Nephron progenitor cell (in vitro differentiated cells): ENCODE measurements at places on chromosomes 16 and 17.
A peak's percentile ranks its signal among the peaks of the same experiment; 100 is the strongest.

- peak; percentile 83 for DNase-seq
Measured at GRCh38 chr16:12095275-12096156, 119.0 kb downstream of the SNX29 start.

- no peak for DNase-seq
Measured at GRCh38 chr17:79558091-79558900, 52.6 kb downstream of the RBFOX3 start.

- no peak for DNase-seq
Measured at GRCh38 chr16:77763994-77764393, 24.4 kb upstream of the VAT1L start.

DNA sequence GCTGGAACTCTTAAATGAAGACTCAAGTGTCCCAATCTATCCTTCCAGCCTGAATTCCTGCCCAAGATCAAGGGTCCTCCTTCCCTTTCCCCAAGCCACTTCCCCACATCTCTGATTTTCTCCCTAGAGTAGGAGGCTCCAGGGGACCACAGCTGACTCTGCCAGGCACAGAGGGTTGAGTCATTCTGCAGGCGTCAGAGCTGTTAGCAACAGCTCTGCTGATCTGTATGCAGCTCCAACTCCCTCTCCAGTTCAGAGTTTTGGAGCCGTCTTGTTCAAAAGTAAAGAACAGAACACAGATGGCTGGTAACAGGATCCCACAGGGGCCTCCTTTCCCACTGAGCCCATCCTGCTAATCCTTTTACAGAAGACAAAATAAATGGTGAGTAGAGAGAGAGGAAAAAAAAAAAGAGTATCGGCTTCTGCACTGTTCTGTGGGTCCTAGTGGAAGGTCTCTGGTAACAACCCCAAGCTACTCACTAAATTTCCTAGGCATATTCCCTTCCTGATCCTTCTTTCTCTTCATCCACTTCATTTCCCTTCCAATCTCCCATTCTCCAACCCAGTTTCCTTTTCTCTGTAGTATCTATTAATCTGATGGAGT, 13.4 kb upstream of the TAOK1 start:
- peak; percentile 8 for DNase-seq

- DNase-seq = no peak
Measured at GRCh38 chr16:13298666-13299065, 397.3 kb downstream of the SHISA9 start.

DNA sequence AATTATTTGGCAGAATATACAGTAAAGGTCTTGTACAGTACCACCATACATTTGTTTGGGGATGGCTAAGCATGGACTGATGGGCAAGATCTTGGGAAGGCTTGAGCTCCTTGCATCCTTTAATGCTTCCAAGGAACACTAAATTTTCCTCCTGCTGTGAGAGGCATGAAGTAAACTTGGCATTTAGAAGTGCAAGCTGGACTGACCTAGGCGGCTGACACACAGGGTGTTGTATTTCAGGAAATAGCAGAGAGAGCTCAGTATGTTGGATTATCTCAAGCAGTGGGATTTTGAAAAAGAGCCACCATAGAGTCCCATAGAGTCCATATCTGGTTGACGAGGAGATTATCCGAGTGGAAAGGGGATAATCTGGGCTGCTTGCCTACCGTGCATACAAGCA, 2137.1 kb downstream of the TP53TG3F start:
- no peak for DNase-seq

- DNase-seq = no peak
Measured at GRCh38 chr16:4232541-4233386, 9.1 kb downstream of the SRL start.

DNA sequence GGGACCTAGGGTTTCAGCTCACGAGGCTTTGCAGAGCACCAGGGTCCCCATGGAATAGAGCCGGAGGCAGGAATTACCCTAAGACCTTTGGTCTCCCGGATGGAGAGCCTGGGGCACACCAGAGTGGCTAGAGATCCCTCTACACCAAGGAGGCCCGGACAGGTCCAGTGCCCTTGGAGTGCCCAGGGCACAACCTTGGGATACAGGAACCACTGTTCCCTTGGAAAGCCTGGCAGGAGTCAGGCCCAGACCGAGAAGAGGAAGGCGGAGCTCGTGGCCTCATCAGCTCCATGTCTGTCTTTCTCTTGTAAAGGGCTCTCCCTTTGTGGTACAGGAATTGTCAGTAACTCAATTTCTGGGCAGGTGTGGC, 3.8 kb upstream of the DBNDD1 start:
- DNase-seq = no peak

DNA sequence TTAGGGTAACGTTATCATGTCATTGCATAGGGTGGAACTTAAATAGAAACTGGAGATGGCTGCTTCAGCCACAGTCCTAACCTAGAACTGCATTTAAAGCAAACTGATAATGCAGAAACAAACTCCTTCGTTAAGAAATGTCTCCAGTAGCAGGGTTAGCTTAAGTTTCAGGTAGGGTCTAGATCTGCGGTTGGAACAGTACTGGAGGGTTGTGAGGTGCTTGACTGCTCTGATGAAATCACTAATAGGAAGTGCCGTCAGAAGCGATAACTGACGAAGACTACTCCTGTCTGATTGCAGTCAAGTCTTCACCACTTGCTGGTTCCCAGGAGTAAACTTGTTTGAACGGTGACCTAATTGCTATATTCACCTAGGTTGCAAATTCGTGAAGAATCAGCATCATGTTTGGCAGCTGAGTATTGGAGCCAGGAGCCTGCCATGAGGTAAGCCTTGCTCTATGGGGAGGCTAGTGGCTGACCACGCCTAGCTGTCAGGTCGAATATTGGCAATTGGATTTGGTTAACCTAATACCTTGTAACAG, 24.5 kb downstream of the TRPV2 start:
- DNase-seq = no peak

- no peak for DNase-seq
Measured at GRCh38 chr17:68029512-68030215, 5.9 kb upstream of the KPNA2 start.

- no peak for DNase-seq
Measured at GRCh38 chr16:71250461-71251235, 20.1 kb upstream of the HYDIN start.

DNA sequence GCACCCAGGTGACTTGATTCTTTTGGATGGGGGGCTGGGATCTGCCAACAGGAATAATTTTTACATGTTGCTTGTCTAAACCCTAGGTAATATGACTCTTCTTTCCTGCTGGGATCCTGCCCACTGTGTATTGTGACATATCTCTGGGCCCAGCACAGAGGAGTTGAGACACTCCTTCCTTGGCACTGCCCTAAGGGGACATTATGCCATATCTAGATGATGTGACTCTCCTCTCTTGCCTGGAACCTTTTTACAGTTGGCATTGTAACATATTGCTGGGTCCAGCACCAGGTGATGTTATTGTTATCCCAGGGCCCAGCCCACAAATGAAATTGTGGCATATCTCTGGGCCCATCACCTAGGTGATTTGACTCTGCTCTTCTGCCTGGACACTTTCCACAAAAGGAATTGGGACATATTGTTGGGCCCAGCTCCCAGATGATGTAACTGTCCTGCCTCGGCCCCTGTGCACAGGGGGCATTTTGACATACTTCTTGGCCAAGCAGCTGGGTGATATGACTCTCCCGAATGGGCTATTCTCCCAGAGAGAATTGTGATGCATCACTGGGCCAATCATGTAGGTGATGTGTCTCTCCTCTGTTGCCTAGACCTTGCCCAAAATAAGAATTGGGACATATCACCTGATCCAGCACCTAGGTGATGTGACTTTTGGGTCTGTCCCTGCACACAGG, 1837.7 kb downstream of the TP53TG3F start:
- DNase-seq = no peak

DNA sequence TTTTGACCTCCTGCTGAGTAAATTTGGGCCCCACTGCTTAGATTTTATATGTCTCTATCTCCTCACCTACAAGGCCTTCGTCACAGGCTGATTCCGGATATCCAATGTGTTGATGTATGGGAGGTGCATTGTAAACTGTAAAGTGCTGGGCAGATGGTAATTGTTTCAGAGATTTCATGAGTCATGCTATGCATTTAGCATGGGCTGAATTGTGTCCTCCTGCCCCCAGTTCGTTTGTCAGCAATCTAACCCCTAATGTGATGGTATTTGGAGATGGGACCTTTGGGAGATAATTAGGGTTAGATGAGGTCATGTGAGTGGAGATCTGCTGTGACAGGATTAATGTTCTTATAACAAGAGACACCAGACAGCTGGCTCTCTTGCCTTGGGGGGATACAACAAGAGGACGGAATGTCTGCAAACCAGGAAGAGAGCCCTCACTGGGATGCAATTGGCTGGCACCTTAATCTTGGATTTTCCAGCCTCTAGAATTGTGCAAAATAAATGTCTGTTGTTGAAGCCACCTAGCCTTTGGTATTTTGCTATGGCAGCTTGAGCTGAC, 101.8 kb upstream of the NLRP1 start:
- DNase-seq = no peak

- DNase-seq = no peak
Measured at GRCh38 chr17:18356624-18357023, 6.7 kb downstream of the SHMT1 start.

DNA sequence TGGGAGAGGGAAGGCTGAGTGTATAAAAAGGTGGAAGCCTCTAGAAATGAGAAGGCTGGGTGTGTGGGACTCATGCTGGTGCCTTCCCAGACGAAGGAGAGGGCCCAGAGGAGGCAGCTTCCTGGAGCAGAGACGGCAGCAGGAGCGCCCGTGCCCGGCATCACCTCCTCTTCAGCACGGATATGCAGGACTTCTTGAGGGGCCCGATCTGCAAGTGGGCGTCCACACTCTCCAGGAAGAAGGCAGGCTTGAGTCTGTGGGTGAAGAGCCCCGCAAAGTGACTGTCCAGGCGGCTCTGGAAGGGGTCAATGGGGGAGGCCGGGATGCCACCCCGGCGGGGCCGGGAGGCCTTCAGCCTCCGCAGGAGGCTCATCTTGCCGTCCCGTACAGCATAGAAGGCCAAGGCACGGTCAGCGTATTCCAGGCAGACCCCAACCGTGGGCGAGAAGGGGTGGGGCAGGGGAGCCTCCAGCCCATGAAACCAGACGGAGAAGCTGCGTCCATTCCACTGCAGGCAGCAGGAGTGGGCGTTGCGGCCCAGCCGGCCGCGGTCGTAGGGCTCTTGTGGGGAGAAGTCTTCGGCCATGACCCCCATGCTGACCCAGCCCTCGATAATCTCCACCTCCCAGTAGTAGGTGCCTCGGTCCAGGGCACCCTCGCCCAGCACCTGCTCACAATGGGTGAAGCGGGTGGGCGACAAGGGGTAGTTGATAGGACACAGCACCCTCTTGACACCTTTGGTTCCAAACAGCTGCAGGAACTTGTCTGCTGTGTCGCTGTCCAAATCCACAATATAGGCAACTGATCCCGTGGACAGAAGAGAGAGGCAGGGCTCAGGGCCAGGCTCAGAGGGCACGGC, 3.8 kb downstream of the TRIM47 start:
- no peak for DNase-seq

DNA sequence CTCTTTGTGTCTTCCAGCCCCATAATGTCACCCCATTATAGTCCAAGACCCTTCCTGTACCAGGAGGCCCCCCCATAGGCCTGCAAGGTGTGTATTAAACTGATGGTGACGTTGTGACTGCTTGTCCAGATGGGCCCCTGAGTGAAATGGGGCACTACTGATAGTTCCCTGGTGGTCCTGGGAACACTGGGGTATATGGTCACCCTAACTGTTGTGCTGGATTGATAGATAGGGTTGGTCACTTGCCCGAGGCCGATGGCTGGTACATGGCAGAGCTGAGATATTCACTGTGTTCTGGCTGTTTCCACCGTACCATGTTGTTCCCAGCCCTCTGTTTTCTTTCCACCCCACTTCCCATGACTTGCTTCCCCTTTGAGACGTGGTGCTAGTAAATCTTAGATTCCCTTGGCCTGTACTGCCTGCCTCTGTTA, 4.3 kb downstream of the CNP start:
- no peak for DNase-seq

DNA sequence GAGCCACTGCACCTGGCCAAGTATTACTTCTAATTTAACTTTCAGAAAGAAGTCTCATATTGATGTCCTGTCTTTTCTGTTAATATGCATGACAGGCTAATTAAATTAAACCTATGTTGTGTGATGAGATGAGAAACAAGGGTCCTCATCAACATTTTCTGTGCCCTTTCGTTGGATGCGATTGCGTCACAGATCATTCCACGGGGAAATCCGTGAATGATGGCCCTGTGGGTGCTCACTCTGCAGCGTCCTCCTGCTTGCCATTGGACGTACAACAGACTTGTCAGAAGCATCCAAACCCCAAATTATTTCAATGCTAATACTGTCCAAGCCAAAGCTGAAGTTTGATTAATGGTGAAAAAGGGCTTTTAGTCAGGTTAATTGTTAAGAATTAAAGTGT, 197.0 kb downstream of the MRTFB start:
- no peak for DNase-seq

DNA sequence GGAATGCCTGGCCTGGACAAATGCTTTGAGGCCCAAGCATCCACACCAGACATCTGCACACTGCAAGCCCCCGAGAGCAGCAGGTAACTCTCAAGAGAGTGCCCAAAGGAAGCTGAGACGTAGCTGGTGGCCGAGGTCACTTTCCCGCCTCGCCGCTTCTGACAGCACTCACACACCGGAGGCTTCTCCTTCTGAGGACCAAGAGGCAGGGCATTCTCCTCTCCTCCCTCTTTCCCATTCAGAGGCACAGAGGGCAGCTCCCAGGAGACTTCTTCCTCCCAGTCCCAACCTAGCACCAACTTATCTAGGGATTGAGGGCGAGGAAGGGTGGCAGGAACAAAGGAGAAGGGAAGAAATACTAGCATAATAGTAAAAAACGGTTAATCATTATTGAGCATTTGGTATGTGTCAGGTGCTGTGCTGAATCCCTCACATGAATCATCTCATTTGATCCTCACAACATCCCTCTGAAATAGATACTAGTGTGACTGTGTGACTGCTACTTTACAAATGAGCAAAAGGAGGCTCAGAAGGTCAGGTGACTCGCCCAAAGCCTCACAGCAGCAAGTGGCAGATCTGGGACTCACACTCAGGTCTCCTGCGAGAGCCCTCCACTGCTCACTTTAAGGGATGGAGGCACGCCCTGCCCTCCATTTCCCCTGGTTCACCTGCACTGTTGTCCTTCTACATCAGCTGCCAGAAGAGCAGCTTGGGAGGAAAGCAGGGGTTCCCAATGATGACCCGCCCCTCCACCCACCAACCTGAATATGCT, 41.8 kb downstream of the MYO18A start:
- no peak for DNase-seq
